ENCODE measurements at places on chromosomes 6 and 20.

DNA sequence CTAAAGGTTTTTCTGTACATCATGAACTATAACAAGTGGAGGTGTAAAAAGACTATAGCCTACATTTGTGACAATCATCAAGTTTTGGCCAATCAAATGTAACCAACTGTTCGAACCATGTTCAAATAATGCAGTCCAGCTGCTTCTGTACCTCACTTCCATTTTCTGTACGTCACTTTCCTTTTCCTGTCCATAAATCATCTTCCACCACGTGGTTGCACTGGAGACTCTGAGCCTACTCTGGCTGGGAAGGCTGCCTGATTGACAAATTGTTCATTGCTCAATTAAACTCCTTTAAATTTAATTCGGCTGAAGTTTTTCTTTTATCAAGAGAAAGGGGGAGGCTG lies 270.4 kb upstream of the JARID2 start:
- no peak for DNase-seq

GRCh38 chr6:127094791-127095190 lies 23.7 kb upstream of the RSPO3 start:
- DNase-seq = no peak

DNA sequence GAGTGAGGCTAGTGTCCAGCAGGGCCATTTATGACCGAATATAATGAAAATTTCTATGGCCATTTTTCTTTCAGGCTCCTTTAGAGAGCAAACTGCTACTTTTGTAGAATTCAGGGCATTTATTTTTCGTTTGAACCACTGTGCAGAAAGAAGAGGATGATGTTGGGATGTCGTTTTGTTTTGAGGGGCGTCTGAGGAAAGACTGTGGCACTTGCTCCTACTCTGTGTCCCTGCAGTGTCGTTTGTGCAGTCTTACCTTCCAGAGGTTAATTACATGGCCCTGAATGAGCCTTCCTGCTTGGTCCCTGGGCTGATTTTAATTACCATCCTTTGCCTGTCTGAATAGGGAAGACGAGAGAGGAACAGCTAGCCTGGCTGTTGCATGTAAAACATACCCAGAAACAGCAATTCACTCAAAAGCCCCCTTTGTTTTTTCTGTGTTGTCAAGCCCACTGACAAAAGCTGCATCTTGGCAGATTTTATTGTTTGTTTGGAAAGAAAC lies 65.3 kb downstream of the CTNNBL1 start:
- no peak for DNase-seq

- no peak for DNase-seq
Observed at GRCh38 chr6:138970856-138971425, 17.1 kb downstream of the REPS1 start.

Measured in NCI-H510A (cell line).